ENCODE measurements at places on chromosomes 13 and 19.

- no peak for DNase-seq
Observed at GRCh38 chr13:31069808-31070534, 91.7 kb downstream of the HSPH1 start.

GRCh38 chr19:19162495-19162894, 7.6 kb downstream of the MEF2B start:
- DNase-seq, result no peak

- DNase-seq, result no peak
Observed at GRCh38 chr13:44739539-44739938, 163.4 kb upstream of the TSC22D1 start.

DNA sequence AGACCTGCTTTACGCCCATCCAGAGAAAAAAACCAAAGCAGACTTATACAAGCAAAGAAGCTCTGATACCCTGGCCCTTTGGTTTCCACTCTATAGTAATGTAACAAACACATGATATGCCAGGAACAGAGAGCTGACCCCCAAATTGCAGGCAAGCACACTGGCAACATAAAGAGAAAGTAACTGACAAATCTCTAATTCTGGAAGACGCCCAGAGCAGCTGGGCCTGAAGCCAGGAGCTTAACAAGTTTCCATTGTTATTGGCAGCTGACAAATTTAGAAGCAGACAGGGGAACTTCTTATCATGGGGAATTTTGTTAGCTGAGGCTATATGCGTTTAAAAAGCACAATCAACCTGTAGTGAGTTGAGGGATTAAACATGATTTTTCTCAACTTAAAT, 158.0 kb downstream of the DLEU7 start:
- no peak for DNase-seq

- DNase-seq, result no peak
Observed at GRCh38 chr19:31064491-31064890, 284.7 kb downstream of the TSHZ3 start.
